ENCODE measurements at places on chromosomes 12 and 14.

- no peak for DNase-seq
Measured at GRCh38 chr12:45042599-45042998, 8.3 kb downstream of the DBX2 start.

DNA sequence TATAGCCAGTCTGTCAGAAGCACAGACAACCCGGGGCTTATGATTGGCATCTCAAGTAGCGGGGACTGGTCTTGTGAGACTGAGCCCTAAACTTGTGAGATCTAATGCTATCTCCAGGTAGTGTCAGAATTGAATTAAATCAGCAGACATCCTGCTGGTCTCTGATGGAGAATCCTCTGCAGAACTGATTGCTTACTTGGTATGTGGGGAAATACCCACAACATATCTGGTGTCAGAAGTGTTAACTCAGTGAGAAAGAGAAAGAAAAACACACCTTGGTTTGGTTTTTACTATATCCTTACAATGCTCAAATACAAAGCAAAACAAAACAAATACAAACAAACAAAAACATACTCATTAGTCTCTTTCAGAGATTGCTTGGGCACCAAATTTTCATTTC, 10.0 kb downstream of the SEL1L start:
- DNase-seq = no peak

DNA sequence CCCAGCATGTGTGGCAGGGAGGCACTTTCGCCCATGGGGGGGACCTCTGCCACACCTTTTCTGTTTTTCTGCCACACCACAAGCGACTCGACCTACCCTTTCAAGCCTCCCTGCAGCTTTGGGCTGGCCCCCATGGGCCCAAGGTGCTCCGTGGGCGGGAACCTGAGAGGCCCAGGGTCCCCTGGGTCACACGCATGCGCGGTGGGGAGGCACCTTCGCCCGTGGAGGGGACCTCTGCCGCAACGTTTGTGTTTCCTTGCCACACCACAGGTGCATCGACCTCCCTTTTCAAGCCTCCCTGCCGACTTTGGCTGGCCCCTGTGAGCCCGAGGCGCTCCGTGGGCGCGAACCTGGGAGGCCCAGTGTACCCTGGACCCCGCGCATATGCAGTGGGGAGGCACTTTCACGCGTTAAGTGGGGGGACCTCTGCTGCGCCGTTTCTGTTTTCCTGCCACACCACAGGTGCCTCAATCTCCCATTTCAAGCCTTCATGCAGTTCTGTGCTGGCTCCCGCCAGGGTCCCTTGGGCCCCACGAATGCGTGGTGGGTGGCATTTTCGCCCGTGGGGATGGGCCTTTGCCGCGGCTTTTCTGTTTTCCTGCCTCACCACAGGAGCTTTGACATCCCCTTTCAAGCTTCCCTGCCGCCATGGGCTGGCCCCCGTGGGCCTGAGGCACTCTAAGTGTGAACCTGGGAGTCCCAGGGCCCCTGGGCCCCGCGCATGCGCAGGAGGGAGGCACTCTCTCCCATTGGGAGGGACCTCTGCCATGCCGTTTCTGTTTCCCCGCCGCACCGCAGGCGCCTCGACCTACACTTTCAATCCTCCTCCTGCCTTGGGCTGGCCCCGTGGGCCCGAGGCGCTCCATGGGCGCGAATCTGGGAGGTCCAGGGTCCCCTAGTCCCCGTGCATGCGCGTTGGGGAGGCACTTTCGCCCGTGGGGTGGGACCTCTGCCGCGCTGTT, 332.2 kb downstream of the ALG10 start:
- DNase-seq = no peak

DNA sequence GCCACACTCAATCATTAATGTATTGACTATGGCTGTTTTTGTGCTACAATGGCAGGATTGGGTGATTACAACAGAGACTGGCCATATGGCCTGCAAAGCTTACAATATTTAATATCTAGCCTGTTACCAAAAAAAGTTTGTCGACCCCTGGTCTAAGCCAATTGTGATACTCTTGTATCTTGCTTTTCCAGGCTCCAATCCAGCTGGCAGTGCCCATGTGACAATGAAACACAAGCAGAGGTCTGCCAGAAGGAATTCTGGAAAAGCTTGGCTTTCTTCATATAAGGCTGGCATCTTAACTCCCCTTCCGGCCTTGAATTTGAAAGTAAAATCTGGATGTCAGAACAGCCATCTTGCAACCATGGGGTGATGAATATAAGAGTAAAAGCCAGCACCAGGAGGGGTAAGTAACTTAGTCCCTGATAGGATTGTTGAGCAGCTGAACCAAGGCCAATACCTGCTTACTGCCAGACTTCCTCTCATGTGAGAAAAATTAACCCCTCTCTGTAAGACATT, 458.7 kb downstream of the TMTC2 start:
- no peak for DNase-seq

- DNase-seq = no peak
Measured at GRCh38 chr12:12717586-12718380, 615 bp downstream of the CDKN1B start.

DNA sequence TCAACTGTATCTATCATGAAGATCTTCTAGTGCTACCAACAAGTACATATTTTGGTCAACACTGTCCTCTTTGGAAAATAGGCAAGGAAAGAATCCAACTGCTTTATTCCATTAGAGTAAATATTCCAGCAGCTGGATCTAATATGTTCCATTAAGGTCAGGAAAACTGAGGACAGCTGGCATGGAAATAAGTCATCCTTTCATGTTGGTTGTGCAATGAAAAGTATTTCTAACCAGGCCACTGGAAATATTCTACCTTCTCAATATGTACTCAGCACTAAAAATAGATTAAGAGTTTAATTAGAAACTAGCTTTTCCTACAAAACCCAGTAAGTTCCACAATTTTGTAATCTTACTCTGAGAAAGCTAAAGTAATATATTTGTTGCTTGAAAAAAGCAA, 19.6 kb downstream of the HIGD1C start:
- no peak for DNase-seq

- DNase-seq = no peak
Measured at GRCh38 chr14:98907271-98907670, 364.7 kb downstream of the BCL11B start.

Measured in DMS79 (cell line).